NCI-H1105 treated with DMSO at 0.1 percent for 48 hours (cell line): ENCODE measurements at places on chromosomes 2 and 18.

- no peak for DNase-seq
Measured at GRCh38 chr2:239509373-239510143, 108.7 kb upstream of the HDAC4 start.

DNA sequence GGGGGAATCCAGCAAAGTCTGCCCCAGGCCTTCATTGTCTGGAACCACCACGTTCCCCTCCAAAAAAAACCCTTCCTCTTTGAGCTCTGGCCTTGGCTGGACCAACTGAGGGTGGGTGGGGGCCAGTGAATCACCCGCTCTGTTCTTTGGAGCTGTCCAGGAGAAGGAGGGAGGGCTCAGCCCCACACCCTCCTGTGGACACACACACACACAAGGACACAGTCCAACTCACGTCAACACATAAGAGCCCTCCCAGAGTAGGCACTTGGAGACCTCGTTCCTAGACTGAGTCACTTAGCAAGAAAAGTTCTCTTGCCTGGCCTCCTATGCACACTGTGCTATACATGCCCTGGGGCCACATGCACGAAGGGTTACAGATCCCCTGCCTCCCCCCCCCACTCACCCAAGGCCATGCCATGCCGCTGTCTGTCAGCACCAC is 1.2 kb upstream of the TNS1 start:
- no peak for DNase-seq

- DNase-seq, result peak; percentile 44
Measured at GRCh38 chr2:9554921-9555296, 721 bp downstream of the ADAM17 start.

DNA sequence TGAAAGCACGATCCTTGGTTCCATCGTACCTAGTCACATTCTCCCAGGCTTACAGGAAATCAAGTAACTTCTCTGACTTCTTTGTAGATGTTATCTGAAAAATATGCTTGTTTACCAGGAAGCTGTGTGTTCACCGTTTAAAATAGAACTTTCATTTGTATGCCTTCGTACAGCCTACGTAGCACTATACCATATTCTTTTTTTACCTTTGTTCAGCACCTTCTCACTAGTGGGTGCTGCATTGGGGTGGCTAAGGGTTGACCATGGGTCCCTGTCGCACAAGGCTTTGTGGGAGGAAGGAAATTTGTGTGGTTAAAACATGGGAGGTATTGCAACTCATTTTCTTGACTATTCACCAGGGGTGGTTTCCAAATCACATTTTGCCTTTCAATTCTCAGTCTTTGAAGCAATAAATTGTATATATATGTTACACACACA is 16.6 kb downstream of the MALT1 start:
- DNase-seq, result no peak

GRCh38 chr2:200758341-200758740 is 53.4 kb upstream of the BZW1 start:
- no peak for DNase-seq

- DNase-seq, result no peak
Measured at GRCh38 chr18:9878783-9879242, 7.0 kb upstream of the TXNDC2 start.

DNA sequence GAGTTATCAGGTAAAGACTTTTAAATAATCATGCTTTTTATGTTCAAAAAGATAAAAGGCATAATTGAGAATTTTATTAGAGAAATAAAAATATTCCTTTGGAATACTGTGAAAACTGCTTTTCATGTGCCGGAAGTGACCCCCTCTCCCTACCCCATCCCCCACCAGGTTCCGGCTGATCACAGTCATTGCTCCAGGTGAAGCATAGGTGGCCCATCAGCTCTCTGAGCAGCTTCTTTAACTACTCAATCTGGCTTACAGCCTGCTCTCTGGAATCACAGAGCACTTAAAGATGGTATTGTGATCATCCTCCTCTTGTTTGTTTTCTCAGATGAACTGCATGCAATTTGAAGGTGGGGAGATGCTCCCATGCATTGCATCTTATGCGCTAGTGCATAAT is 257.7 kb downstream of the EN1 start:
- DNase-seq, result no peak

GRCh38 chr2:214395040-214395439 is 15.8 kb upstream of the VWC2L start:
- DNase-seq, result no peak

DNA sequence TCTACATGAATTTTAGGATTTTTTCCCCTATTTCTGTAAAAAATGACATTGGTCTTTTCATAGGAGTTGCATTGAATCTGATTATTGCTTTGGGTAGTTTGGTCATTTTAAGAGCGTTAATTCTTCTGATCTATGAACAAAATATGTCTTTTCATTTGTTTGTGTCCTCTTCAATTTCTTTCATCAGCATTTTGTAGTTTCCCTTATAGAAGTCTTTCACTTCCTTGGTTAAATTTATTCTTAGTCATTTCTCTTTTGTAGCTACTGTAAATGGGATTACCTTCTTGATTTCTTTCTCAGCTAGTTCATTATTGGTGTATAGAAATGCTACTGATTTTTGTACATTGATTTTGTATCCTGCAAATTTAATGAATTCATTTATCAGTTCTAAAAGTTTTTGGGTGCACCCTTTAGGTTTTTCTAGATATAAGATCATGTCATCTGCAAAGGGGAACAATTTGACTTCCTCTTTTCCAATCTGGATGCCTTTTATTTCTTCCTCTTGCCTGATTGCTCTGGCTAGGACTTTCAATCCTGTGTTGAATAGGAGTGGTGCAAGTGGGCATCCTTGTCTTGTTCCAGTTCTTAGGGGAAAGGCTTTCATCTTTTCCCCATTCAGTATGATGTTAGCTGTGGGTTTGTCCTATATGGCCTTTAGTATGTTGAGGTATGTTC is 36.6 kb upstream of the AAK1 start:
- DNase-seq, result no peak

GRCh38 chr2:173654161-173654895 is 299.7 kb downstream of the CDCA7 start:
- peak; percentile 1 for DNase-seq

DNA sequence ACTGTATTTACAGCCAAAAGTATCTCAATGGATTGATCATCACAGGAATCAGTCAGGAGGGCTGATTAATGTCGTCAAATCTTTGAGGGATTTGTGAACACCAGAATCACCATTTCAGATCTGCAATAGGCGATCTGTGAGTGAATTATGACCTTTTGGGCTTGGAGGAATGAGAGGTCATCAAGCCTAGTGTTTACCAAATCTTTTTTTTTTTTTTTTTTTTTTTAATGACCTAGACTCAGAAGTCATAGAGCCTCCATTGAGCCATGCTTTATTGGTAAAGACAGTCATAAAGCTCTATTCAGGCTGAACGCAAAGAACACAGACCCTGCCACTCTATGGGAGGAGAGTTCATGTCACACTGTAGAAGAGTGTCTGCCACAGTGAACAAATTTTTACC is 97.7 kb downstream of the SOCS6 start:
- DNase-seq, result no peak

DNA sequence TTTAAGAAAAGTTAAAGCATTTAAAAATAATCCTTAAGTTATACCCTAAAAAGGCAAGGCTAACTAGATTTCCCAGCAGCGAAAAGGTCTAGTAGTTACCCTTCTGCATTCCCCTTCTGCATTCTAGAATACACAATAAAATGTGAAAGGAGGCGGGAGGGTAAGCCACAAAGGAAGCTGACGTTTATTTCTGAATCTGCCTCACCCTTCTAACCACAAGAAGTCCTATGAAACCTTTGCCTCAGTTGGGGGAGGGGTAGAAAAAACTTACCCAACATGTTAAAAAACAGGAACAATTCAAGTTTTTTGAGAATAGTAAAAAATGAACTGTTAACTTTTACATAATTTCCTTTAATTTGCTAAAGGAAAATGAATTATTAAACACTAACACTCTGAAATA is 11.3 kb downstream of the STK17B start:
- no peak for DNase-seq

- no peak for DNase-seq
Measured at GRCh38 chr18:32299484-32299883, 109.6 kb downstream of the MEP1B start.

GRCh38 chr2:174730698-174731018 is 33.6 kb downstream of the CHRNA1 start:
- no peak for DNase-seq

GRCh38 chr2:64295326-64296139 is 151.3 kb upstream of the PELI1 start:
- DNase-seq, result no peak

- DNase-seq, result no peak
Measured at GRCh38 chr2:219451661-219452360, 17.2 kb downstream of the SPEG start.
